ENCODE measurements at places on chromosomes 16 and 17. TPM values are rescaled to one million over a fixed set of nuclear protein-coding genes. Genes with fewer than 3 reads are reported as not detected.

DNA sequence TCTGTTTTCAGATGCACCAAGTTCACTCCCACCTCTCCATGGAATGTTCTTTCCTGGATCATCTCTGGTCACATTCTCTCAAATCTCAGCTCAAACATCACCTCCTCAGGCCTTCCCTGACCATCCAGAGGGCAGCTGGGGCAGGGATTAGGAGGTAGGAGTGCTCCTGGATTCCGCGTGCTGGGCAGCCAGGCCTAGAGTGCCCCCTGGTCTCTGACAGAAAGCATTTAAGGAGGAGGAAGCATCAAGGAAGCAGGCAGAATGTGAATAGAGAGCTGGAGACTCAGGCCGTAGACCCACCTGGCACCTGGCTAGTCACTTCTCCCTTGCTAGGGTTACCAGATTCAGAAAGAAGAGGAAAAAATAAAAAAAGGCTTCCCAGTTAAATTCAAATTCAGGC lies 2.5 kb upstream of the CYB561 start:
- DNase-seq, result no peak

DNA sequence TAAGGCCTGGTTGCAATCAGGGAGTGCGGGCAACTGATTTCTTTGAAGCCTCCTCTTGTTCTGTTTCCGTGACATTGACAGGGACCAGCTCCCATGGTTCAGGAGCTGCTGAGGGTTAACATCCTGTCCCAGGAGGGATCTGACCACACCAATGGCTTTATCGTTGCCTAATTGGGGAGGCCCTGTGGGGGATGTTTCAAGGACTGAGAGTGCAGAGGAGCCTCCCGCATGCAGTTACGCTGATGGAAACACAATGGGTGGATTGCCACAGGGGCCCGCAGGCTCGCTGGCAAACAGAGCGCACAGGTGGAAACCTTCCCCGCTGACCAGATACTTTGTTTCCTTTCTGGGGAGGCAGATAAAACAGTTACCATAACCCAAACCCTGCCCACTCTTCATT lies 23.8 kb upstream of the ABCC1 start:
- no peak for DNase-seq

DNA sequence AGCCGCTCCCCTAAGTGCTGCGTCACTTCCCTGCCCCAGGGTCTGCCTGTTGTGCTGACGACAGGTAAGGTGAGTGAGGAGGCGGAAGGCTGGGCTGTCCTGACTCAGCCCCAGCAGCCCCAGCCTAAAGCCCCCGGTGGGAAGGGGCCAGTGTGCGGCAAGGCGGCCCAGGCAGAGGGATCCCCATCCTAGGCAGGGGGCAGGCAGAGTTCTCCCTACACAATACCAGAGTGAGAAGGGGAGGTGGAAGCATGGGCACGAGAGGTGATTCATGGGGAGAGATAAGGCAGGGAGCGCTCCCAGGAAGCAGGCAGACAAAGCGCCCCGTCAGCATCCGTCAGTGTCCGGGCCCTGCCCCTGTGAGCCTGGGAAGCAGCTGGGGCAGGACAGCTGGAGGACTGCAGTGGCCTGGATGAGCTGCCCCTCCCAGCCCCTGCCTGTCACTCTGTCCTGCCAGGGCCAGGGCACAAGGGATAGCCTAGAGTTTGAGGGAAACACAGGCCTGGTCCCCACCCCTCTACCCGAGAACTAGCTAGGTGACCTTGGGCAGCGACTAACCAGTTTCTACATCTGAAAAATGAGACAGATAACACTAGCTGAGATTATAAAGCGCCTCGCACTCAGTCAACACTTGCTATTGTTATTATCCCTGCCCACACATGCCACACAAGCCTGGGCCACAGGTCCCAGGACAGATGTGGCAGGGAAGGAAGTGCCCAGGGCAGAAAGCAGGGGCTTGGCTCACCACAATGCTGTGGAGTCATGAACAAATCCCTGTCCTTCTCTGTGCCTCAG lies 3.8 kb downstream of the FAM83G start:
- no peak for DNase-seq

- DNase-seq, result no peak
These were observed 52.6 kb downstream of the RAB11FIP4 start for GRCh38 chr17:31444026-31444425.

DNA sequence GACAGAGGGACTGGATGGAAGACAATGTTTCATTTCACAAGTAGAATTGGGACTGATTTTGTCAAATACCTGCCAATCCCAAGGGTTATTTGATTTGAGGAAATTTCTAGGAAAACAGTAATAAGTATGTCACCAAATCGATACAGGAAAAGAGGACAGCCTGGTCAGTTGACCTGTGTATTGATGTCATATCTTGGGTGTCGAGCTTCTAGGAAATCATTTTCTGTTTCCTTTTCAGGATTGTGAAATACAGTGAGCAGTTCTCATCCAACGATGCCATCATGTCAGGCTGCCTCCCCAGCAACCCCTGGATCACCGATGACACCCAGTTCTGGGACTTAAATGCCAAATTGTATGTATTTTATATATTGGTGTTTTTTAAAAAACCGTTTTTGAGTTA lies 56.1 kb downstream of the RGS9 start:
- DNase-seq, result no peak

DNA sequence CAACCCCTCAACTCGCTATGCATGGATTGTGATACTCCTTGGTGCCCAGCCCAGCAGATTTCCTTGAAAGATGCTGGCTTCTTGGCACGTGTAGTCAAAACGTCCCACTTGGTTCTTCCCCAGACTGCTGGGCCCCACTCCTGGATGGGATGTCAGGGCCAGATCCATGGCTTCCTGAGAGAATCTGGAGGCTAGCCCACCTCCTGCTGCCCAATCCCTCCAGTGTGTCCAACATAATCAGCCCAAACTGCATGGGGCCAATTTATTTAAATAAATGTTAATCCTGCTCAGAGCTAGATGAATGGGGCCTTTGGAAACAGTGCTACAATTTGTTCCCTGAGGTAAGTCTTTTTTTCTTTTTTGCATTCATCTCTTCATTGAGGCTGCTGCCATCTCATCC lies 49.4 kb downstream of the WSB1 start:
- no peak for DNase-seq

- no peak for DNase-seq
These were observed 18.1 kb upstream of the ARL2BP start for GRCh38 chr16:57226701-57227621.

- no peak for DNase-seq
These were observed 5.2 kb downstream of the ADPRM start for GRCh38 chr17:10702574-10702973.

GRCh38 chr16:13436641-13437412 lies 483.1 kb upstream of the ERCC4 start:
- no peak for DNase-seq

- DNase-seq, result no peak
These were observed 7.8 kb downstream of the PIGS start for GRCh38 chr17:28563475-28563874.

GRCh38 chr16:83994087-83994486 lies 26.0 kb downstream of the NECAB2 start:
- DNase-seq, result no peak

- no peak for DNase-seq
These were observed 254.7 kb upstream of the SOX9 start for GRCh38 chr17:71866095-71866494.

GRCh38 chr17:45225051-45225700 lies 3.5 kb downstream of the FMNL1 start:
- DNase-seq, result no peak

- DNase-seq, result no peak
These were observed 2.8 kb downstream of the USP22 start for GRCh38 chr17:21039839-21040575.

- no peak for DNase-seq
These were observed 19.9 kb upstream of the CORO1A start for GRCh38 chr16:30163538-30163937.

DNA sequence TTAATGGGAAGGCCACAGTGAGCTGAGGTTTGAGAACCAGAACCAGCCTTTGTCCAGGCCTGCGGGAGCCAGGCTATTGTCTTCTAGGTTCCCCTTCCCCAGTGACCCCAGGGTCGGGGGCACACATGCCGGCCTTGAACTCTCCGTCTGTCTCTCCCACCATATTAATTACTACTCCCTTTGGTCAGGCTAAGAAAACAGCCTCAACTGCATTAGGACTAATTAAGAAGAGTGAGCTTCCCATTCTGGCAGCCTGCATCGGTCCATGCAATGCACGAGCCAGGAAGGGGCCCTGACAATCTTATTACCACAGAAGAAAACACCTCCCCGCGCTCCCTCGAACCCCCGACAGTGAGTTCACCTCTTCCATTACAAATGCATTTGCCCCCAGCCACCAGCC lies 380.2 kb upstream of the ZFHX3 start:
- DNase-seq, result no peak

- no peak for DNase-seq
These were observed 6.7 kb upstream of the TPPP3 start for GRCh38 chr16:67399749-67400704.

- DNase-seq, result no peak
These were observed 14.1 kb downstream of the NXN start for GRCh38 chr17:965311-965989.

DNA sequence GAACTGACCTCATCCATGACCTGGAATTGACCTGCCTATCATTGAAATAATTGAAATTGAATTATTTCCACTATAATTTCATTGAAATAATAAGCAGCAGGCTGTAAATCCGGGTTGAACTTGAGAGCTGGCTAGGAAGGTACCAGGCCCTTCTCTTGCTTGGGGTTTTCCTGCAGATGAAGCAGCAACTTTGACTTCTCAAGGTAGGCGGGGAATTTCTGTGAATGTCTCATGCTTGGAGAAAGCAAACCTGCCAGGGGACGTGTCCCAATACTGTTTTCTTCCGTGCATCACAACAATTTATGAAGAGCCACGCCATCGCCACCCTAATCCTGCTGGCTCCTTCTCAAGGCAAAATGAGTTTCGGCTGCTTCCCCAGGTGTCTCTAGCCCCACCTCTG lies 97.5 kb upstream of the XYLT1 start:
- no peak for DNase-seq

- DNase-seq, result no peak
These were observed 7.1 kb upstream of the SAMD14 start for GRCh38 chr17:50137042-50137441.

DNA sequence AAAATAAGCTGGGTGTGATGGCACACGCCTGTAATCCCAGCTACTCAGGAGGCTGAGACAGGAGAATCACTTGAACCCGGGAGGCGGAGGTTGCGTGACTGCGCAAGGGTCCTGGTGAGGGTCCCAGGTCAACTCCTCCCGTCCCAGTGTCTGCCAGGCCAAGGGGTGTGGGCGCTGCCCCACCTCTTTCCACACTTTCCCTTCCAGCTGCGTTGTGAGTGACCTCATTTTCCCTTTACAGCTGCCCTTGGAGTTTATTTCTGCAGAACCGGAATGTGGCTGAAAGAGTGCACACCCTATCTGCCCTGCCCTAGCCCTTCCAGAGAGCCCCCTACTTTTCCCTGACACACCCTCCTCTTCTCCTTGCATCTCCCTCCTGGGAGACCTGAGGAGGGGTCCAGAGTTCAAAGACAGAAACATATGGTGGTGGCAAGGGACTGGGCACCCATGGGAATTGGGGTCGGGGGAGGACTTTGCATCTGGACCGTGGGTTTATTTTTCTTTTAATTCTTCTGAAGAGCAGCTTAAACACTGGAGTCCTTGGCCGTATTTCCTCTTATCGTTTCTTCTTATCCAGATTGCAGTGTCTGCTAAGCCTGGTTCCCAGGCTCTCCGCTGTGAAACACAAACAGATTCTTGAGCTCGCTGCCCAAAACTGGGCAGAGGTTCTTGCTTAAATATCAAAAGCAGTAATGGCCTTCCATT lies 20.9 kb downstream of the MRC2 start:
- no peak for DNase-seq

DNA sequence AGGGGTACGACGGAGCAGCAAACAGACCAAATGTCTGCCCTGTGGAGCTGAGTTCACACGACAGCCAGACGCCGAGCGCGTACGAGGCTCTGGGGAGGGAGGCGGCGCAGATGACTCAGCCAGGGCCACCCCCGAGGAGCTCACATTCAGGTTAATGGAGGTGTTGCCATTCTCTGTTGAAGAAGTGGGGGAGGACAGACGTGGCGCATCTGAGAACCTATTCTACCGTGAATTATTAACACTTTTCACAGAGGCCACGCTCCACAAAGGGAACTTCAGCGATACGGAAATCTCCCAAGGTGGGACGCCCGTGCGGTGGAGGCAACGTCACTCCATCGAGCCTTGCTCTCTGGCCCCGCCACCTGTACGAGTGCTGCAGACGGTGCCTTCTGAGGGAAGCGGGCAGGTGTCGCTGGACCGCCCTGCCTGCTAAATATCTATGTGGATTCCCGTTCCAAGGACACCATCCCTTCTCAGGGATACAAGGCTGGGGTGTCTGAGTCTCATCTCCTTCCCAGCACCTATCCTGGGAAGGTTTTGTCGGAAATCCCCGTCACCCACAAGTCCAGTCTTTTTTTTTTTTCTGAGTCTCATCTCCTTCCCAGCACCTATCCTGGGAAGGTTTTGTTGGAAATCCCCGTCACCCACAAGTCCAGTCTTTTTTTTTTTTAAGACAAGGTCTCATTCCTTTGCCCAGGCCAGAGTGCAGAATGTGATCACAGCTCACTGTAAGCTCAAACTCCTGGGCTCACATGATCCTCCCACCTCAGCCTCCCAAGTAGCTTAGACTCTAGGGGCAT lies 19.0 kb downstream of the ABR start:
- DNase-seq, result no peak

DNA sequence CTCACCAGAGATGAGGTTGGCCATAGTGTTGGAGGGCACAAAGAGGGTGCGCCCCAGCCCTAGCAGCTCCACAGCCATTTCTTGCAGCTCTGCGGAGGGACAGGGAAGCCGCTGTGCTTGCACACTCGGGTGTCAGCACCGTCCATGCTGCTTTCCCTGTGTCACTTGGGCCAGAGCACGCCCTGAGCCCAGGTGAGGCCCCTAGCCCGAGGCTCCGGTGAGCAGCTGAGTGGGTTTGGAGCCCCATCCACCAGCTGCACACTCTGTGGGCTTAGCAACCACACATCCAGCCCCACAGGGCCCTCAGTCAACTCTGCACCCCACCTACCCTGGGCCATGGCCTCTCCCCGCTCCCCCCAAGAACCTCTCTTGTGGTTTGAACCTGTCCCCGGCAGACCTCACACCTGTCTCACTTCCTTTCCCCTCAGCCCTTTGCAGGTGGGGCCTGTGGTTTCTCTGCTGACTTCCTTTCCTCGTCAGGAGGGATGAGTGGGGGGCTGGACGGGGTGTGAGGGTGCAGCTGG lies 20.7 kb downstream of the TMEM235 start:
- no peak for DNase-seq

CTRB1 gene
- not detected for total RNA-seq

C17orf113 gene
- total RNA-seq, result 0.85 TPM

C17orf78 gene
- not detected for total RNA-seq

TM4SF5 gene
- not detected for total RNA-seq

TBC1D3I gene
- total RNA-seq, result 0.67 TPM

PLLP gene
- total RNA-seq, result 0.75 TPM

BCO1 gene
- total RNA-seq, result not detected

TLCD2 gene
- total RNA-seq, result 0.26 TPM

HSPB9 gene
- total RNA-seq, result not detected

C17orf50 gene
- total RNA-seq, result not detected

ARHGAP23 gene
- total RNA-seq, result 0.47 TPM
